Inflammatory macrophage treated with lipopolysaccharide for 4 hours (primary cell): ENCODE measurements at places on chromosomes 5 and 9.

DNA sequence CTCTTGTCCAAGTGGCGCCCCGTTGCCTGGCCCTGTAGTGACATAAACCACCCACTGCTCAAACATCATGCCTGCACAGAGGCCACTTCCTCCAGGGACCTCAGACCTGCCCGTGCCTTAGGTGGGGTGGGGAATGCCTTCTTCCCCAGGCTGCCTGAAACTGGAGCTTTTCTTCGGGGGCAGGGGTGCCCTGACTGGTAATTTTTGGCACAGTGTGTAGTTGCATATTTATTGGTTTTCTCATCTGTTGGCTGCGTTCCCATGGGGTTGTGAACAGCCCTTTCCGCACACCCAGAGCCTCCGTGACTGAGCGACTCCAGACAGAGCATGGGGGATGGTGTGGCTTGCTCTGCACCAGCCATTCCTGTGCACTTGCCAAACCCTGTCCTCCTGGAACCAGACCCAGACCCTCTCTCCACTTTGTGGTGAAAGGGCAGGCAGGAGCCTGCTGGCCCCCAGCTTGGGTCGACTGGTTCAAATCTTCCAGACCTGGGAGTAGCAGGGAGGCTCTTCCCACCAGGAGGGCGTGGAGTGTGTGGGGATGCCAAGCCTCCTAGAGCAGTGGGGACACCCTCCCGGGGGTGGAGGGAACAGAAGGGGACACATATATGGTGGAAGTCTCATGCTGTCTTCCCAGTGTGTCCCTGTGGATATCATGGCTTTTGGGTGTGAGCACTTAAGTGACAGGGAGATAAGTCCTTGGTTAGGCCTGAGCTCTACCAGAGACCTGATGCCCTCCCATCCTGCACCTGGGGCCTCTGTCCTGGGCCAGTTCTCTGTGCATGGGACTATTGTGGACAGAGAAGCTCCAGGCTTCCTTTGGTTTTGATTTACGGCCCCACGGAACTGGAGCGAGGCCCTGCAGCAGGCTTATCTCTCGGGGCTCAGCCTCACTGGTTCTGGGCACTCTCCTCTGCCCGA, 39.6 kb downstream of the WNK2 start:
- peak; percentile 16 for DNase-seq

DNA sequence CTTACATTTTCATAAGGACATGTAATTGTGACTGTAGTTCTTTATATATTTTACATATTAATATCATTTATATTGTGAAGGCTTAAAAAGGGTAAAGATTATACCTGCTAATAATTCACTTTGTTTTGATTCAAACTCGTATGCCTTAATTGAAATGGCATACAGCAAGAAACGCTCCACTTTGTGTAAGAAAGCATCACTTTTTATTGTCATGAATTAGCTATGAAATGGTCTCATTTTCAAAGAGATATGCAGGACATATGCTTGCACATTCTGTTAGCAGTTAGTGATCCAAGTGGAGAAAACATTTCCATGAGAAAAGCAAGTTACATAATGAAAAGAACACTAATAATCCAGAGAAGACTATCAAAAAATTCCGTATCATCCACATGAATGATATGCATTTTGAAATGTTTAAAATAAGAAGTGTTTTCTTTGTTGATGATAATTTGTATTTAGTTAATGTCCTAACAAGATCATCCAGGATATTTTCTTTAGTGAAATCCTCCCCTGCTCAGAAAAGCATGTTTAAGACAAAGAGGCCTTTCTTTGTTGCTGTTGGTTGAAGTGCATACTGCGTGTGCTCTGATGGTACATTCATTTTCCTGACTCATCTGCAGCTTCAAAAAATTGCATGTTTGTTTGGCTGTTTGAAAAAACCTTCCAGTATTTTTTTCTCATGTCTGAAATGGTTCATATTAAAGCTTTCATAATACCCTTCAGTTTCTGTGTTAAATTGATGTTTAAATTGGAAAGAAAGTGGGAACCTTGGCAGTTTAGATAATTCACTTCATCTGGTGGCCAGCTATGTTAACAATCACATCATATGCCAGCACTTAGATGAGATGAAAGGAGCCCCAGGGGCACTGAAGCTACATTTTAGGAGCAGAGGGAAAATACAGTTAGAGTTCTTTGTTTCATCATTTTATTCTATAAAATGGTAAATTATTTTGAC, 242.2 kb downstream of the CSNK1G3 start:
- no peak for DNase-seq

- DNase-seq: no peak
Observed at GRCh38 chr9:17472126-17472525, 106.7 kb upstream of the SH3GL2 start.

GRCh38 chr5:168743617-168744016, 164.4 kb upstream of the PANK3 start:
- no peak for DNase-seq

DNA sequence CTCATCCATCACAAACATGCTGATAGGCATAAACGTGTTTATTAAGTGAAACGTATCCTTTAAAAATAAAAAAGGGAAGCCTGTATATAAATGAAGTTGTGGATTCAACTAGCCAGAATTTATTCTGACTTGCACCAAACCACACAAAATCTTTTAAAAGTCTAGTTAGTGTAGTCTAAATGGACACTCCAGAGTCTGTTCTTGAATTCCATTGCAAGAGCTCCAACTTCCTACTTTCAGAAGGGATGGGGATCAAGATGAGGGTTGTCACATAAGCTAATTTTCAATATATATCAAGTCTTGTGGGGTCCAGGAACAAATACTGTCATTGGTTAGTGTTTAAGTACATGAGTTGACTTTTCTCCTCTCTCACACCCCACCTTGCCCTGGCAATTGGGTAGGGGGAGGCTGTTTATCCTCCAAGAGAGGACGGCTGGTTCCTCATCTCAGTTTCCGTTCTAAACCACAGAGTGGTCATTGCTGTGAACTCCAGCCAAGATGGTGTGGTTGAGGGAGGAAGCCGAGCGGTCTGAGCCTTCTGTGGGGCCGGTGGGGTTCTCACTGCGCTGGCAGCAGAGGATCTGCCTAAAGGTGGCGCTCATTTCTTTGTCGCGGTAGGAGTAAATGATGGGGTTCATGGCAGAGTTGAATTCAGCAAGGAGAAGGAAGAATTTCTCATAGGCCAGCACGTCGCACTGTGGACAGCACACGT, 163.2 kb downstream of the LPAR1 start:
- peak; percentile 66 for DNase-seq

DNA sequence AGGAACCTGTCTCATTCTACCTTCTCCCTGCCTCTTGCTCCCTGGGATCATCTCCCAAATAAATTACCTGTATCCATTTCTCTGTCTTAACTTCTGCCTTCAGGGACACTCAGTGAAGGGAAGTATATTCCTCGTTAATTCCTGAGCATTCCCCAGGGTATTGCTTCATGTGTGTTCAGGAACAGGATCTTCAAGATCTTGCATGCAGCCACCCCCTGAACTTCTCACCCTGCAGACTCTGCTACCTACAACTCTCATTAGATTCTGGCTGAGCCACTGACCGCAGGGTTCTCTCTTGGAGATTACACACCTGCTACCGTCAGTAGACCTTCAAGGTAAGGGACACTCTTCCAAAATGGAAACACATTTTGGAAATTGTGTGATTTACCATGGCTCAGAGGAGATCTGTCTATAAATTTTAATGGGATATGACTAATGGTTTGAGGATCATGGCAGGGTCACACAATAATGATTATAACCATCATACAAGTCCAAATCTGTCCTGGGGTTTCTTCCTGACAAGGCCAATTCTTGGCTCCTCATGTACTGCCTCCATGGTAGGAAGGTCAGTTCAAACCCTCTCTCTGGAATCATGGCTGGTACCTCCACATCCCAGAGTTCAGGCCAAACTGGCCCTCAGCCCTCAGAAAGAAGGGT, 38.9 kb upstream of the UGCG start:
- DNase-seq: no peak

GRCh38 chr5:80119372-80119771, 84.2 kb downstream of the THBS4 start:
- no peak for DNase-seq

DNA sequence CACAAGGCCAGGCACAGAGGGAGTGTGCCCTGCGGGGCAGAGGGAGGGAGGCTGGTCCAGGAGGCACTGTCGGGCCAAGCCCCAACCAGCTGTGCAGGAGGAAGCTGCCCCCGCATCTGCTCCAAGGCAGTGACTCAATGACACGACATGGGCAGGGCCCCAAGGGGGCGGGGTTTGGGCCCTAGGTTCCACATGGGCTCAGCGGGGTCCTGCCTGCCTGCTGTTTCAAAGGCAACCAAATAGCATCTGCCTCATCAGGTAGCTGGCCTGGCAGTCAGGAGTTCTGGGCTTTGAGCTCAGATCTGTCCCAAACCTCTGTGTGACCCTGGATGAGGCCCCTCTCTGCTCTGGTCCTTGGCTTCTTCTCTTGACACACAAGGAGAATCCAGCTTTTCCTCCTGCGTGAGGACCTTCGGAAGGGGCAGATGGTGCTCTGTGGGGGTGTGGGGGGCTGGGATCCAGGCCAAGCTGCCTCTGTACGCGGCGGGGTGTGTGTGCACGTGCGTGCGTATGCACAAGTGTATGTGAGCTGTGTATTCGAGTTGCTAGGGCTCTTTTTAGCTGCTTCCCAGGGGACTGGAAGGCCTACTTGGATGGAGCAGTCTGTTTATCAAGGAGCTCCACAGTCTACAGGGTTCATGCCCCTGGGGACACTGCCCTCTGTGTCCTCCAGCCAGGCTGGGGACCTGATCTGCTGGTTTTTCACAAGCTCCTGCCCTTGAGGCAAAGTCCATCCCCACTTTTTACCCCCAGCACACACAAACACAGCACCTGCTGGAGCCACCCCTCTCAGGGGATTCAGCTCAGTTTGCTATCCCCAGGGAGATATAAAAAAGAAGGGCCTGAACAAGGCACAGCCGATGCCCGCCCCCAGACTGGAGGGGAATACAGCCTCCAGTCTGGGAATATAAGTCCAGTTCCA, 138.9 kb downstream of the RGS3 start:
- DNase-seq: peak; percentile 86
